ENCODE measurements at places on chromosomes 11 and 22.
A peak's percentile ranks its signal among the peaks of the same experiment; 100 is the strongest.

GRCh38 chr11:6544921-6545850, 48.1 kb downstream of the DNHD1 start:
- DNase-seq: no peak

- DNase-seq: no peak
Observed at GRCh38 chr22:41436322-41437113, 10.1 kb downstream of the TOB2 start.

GRCh38 chr11:44760477-44760872, 33.7 kb downstream of the TSPAN18 start:
- no peak for DNase-seq

- DNase-seq: no peak
Observed at GRCh38 chr22:38835888-38836301, 7.9 kb downstream of the NPTXR start.

GRCh38 chr22:43152357-43153071, 1.2 kb downstream of the TSPO start:
- peak; percentile 67 for DNase-seq

- no peak for DNase-seq
Observed at GRCh38 chr11:44628730-44629700, 63.6 kb downstream of the CD82 start.

DNA sequence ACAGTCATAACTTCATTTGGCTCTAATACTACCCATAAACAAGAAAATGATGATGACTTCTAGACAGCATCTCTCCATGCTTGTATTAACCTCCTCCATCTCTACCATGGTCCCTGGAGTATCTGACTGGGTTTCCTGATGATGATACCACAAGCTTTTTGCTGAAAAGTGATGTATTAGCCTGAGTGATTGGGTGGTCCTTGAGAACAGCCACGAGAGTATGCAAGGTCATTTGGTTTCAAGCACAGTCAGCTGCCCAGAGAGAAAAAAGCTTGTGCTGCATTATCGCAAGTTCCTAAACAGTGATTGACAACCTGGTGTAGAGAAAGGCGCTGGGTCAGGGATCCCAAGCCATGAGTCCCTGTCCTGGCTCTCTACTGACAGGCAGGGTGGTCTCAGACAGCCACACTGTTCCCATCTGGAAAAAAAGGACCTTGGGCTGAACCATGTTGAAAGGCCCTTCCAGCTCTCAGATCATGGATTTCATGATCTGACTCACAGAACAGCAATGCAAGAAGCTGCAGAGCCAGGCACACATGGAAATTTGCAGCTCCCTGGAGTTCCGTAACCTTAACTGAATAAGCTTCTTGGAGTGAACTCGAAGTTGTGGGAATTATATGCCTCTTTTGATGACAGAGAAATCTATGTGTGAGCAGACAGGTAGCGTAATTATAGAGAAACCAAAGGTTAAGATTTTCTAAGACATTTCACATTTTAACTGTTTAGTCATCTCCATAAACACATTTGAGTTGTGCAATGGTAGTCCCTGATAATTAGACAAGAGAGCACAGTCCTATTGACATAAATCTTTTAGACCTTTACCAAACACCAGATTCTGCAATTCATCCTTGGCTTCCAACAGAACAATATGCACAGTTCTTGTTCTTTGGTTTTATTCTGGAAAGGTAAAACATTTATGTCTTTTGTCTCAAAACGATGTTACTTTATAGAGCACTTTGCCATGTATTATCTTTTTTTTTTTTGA, 54.1 kb upstream of the UBASH3B start:
- no peak for DNase-seq

- no peak for DNase-seq
Observed at GRCh38 chr11:125505492-125506080, 9.5 kb upstream of the FEZ1 start.

GRCh38 chr22:49825436-49825835, 2.2 kb downstream of the BRD1 start:
- peak; percentile 62 for DNase-seq

GRCh38 chr11:60127311-60127811, 38.9 kb downstream of the MS4A2 start:
- DNase-seq: no peak

GRCh38 chr11:24437123-24437522, 59.7 kb upstream of the LUZP2 start:
- DNase-seq: no peak

DNA sequence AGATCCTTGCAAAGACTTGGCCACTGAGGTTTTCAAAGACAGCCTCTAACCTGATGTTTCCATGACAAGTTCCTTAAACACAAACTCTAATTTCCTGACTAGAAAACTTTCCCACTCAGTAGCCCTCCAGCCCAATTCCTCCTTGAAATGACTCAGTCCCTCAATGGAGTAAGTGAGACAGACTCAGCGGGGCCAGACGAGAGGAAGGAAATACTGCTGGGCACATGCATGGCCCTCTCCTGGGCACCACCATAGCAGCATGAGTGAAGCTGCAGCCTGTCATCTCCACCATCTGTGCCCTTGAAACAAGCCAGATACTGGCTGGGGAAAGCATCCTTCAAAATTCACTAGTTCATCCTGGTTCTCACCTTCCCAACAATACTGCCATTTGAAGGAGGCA, 76.2 kb upstream of the GDPD4 start:
- no peak for DNase-seq

GRCh38 chr11:77406396-77406795, 67.5 kb downstream of the PAK1 start:
- DNase-seq: no peak

- no peak for DNase-seq
Observed at GRCh38 chr11:133386852-133387251, 145.4 kb downstream of the OPCML start.

GRCh38 chr11:29027436-29027835, 919.2 kb downstream of the METTL15 start:
- no peak for DNase-seq

DNA sequence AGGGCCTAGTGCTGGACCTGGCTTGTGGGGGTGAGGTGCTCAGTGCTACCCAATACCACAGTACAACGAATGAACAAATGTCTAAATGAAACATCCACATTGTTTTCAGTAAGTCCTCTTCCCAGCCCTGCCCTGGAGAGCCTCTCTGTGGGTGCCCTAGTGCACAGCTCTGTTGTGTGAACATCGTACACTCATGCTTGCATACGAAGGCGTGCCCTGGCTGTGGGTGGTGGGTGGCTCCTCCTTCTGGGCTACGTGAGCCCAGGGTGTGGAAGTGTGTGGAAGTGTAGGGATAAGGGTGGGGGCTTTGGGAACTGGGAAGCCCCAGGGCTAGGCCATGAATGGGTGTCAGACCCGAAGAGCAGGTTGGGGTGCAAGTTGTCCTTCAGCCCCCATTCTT, 592 bp upstream of the NLRX1 start:
- DNase-seq: no peak

- DNase-seq: no peak
Observed at GRCh38 chr22:36332623-36333332, 55.0 kb downstream of the MYH9 start.

DNA sequence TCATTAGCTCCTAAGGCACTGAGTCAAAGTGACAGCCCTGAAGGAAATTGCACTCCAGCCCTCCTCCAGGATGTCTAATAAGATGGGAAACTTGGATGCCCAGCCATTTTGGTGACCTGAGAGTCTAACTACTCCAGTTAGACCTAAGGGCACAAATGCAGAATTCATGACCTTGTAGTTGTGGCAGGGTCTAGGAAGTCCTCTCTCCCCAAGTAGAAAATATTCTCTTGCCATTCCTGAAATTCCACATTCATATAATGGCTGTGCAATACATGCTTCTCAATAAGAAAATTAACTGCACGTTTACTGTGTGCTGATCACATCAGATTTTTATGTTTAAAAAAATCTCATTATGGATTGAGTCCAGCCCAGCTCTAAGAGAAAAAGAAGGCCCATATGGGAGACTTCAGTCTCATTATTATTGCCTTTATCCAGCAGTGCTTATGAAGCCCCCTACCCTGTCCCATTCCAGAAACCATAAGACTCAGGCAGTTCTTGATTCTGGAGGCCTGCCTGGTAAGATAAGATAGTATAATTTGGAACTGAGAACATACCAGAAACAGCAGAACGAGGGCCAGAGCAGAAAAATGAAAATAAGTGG, 133.7 kb upstream of the LDLRAD3 start:
- no peak for DNase-seq

- DNase-seq: no peak
Observed at GRCh38 chr11:30855383-30856006, 269.3 kb upstream of the MPPED2 start.

GRCh38 chr22:42895087-42895486, 38.0 kb upstream of the ARFGAP3 start:
- DNase-seq: no peak

DNA sequence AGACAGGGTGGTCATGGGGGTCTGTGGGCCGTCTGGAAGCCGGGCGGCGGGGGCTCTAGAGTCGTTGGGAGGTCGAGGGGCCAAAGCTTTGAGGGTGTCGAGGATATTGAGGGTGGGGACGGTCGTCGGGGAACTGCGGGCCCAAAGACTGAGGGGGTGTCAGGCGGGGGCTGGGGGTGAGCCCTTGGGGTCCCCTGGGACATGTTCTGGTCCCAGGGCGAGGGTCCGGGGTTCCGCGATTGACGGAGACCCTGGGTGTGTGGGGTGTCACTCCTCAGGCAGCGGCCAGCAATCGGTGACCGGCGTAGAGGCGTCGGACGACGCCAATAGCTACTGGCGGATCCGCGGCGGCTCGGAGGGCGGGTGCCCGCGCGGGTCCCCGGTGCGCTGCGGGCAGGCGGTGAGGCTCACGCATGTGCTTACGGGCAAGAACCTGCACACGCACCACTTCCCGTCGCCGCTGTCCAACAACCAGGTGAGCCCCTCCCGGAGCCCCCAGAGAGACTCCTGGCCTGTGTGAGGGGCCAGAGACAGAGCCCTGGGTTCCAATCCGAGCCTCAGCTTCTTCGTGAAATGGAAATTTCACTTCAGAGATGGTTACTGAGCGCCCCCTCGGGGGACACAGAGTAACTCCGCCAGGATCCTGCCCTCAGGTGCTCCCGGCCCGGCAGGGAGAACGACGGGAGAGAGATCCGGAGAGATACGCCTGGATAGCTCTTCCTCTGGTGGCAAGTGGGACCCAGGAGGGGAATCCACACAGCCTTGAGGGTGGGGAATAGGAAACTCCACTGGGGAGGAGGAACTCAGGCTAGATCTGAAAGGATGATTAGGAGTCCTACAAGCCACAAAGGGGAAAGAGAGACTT, 714 bp downstream of the SDF2L1 start:
- DNase-seq: peak; percentile 69

DNA sequence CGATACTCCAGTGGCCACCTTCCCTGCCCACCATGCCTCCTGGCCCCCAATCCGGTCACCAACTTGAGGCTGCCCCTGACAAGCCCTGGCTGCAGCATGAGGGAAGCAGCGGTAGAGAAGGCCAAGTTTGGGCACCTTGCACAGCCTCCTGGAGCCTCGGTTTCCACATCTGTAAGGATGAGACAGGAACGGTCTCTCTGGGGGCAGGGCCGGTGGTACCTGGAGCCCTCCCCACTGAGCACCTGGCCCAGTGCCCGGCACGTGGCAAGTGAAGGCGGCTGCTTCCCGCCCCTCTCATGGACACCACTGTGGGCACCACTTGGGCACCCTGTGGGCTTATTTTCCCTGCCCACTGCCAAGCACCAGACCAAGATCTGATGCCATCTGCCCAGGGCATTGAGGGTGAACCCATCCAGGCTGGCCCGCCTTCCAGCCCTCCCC, 77.8 kb downstream of the CDKN1C start:
- no peak for DNase-seq

DNA sequence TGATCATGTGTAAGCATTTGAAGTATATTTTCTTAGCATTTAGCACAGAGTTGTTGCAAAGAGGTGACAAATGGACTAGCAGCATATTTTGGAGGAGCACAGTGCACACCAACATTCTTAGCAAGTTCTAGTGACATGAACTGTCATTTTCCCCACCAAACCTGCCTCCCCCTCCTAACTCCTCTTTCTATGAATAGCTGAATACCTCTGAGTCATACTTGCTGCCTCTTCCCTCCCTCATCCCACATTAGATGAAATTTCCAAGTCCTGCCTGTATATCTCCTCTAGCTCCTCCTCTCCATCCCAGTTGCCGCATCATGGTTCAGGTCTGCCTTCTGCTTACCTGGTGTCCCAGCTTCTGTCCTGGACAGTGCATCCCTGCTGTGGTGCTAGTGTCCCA, 7.2 kb downstream of the OSBP2 start:
- peak; percentile 59 for DNase-seq

- DNase-seq: no peak
Observed at GRCh38 chr11:46305295-46305694, 27.8 kb downstream of the CREB3L1 start.

- peak; percentile 79 for DNase-seq
Observed at GRCh38 chr11:119567688-119568582, 145.0 kb upstream of the THY1 start.

- DNase-seq: no peak
Observed at GRCh38 chr11:122277493-122277892, 161.5 kb upstream of the BLID start.

DNA sequence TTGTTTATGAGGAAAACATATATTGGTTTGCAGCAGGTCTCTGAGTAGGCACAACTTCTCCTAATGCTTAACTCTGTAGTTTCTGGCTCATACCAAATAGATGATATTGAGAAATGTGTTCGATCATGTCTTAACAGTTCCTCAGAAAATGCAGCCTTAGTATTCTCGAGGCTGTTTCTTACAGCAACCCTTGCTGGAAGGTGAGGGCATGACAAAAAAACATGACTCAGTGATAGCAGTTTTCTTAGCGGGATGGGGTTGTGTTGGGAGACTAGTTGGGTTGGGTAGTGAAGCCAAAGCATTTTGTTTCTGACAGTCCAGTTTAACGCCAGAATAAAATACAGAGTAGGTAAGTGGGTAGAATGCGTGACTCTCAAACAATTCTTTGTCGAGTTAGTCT, 94.7 kb upstream of the PARVA start:
- DNase-seq: no peak

GRCh38 chr22:17370026-17370765, 936 bp downstream of the CECR2 start:
- DNase-seq: no peak

GRCh38 chr22:45064313-45065278, 54.8 kb upstream of the PHF21B start:
- DNase-seq: peak; percentile 54

DNA sequence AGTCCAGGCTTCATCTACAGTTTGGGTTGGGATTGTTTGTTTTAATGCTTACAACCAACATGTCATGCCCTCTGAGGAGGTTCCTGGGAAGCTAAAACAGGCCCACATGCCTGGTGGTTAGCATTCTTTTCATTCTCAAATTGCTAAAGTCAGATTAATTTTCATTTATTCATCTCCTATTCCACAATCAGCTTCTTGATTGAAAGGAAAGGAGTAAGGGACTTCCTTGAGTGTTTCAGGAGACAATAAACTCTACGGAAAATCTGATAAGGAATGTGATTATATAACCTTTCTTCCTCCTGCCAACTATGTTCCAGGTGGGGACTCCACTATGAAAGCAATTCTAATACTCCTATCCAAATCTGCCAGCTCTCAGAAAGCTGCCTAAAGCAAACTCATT, 30.8 kb downstream of the MRTFA start:
- DNase-seq: peak; percentile 34

DNA sequence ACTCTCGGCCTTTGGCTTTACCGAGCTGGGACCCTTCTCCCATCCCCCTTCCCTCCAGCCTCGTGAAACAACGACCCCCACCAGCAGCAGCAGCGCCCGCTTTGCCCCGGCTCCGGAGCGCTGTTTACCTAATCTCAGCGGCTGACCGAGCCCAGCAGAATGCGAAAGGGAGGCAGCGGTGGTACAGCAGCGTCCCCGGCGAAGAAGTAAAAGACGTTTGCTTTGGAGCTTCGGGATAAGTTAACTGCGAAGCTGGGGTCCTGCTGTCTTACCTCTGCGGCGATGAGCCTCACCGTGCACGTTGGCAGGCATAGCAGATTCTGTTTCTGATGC, 2.0 kb upstream of the LARGE1 start:
- no peak for DNase-seq
